T-helper 2 cell (primary cell): ENCODE measurements at places on chromosomes 4 and X.

GRCh38 chrX:27451324-27451723 lies 11.8 kb downstream of the PPP4R3C start:
- DNase-seq: no peak

- no peak for DNase-seq
These were observed 34.3 kb upstream of the IGFBP7 start for GRCh38 chr4:57144466-57144865.

DNA sequence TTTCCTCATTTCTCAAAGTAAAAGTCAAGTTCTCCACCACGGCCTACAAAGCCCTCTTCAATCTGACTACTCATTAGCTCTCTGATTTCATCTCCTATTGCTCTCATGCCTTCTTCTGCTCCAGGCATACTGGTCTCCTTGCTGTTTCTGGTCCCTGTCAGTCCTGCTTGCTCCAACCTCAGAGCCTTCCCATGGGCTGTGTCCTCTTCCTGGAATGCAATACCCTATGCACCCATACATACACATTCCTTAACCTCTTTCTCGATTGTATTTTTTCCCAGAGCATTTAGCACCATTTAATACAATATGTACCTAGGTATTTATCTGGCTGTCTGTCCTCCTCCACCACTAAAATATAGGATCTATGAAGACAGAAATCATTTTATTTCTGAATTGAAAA lies 385.2 kb downstream of the GASK1B start:
- no peak for DNase-seq

GRCh38 chr4:82951196-82951595 lies 50.7 kb downstream of the THAP9 start:
- DNase-seq: no peak

DNA sequence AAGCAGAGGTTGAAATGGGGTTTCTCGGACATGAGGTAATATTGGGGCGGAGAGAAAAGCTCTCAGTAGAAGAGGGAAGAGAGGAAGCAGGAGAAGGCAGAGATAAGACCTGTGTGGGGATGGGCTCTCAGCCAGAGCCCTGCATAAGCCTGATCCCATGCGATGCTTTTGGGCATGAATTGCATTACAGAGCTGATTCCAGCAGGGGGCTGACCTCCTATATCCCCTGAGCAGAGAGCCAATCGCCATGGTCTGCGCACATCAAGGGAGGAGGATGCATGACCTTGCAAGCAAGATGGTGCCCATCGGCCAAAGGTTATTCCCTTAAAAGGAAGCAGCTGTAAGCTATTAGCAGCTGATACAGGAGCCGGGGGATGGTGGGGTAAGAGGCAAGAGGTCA lies 7.6 kb downstream of the ANOS1 start:
- no peak for DNase-seq

- DNase-seq: no peak
These were observed 15.9 kb upstream of the RBM47 start for GRCh38 chr4:40645586-40645985.

DNA sequence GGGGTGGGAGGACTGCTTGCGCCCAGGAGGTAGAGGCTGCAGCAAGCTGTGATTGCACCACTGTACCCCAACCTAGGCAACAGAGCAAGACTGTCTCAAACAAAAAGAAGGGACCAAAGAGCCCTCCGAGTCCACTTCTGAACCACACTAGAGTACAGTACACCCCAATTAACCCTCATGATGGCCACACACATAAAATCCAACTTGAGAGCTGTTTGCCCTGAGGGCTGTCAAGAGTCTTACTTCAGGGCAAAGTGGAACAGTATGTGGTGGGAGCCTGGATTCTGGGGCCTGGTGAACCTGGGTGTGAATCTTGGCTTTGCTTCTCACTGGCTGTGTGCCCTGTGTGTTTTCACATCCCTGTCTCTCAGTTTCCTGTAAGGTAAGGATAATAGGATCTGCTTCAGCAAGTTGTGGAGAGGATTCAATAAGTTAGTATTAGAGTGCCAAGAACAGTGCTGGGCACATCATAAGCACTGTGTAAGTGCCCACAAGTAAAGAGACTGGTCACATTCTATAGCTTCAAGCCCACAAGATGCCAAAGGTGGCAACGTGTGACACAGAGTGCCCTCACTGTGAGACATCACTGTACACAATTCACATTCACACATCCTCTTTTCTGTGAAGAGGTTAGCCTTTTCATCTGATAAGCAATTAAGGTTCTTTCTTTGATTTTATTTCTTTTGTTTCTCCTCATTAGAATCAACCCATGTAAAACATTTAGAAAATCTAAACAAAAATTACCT lies 52.1 kb downstream of the LEF1 start:
- DNase-seq: peak; percentile 88

DNA sequence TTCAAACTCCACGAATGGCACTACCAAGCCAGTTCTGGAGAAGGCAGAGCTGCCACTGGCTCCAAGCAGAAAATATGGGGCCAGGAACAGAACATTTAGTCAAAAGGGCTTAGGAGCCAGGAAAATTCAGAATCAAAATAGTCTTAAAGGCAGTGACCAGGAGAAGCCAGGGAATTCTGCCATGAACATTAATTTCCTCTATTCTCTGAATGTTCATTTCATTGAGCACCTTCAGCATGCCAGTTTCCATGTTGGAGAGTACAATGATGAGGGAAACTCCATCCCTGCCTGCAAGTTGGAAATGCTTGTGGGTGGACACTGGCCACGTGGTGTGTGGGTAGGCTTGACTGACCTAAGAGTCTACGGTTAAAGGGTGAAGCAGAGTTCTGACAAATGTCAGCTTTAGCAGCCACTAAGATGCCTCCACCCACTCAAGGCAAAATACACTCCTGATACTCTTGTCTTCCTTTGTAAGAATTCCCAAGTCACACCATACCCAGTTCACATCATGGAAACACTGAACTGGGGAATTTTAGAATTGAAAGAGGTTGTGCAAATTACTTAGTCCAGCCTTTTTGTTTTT lies 190.1 kb upstream of the C1QTNF7 start:
- DNase-seq: no peak
